Stimulated activated CD8-positive, alpha-beta memory T cell treated with anti-CD3 and anti-CD28 coated beads, Interleukin-4, amount 100 ng/mL, for 1 hour (primary cell): ENCODE measurements at places on chromosomes 7 and 10.

DNA sequence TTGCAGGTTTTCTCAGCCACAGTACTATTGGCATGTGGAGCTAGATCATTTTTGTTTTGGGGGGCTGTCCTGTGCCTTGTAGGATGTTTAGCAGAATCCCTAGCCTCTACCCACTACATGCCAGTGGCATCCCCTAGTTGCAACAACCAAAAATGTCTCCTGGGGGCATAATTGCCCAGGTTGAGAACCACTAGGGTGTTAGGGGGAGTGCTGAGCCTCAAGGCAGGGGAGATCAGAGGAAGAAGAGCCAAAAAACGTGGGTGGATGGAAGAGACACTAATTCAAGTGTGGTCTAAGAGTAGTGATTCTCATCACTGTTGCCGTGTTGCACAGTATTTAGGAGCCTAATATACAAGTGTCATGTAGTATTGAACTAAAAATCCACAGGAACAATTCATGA is 31.7 kb upstream of the CCNY start:
- no peak for DNase-seq

GRCh38 chr10:82692458-82692857 is 817.5 kb downstream of the NRG3 start:
- DNase-seq: no peak

GRCh38 chr7:34487391-34488115 is 170.5 kb upstream of the NPSR1 start:
- no peak for DNase-seq

- no peak for DNase-seq
Measured at GRCh38 chr7:27262121-27262520, 19.5 kb downstream of the EVX1 start.

DNA sequence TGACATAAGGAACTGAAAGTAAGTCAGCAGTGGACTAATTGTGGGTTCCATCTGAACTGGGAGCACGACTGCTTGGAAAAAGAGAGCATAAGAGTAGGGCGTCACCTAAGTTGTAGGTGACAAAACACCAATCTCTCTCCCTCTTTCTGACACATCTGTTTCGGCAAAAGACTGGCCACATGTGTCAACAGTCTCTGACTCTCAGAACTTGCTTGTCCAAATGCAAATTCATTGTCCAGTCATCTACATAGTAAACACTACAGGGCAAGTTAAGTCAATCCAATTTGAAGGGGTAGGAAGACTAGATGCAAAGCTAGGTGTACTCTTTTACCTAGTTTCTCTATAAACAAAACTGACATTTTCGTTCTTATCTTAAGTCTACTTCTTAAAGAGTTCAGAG is 87.7 kb downstream of the ZNF438 start:
- no peak for DNase-seq

DNA sequence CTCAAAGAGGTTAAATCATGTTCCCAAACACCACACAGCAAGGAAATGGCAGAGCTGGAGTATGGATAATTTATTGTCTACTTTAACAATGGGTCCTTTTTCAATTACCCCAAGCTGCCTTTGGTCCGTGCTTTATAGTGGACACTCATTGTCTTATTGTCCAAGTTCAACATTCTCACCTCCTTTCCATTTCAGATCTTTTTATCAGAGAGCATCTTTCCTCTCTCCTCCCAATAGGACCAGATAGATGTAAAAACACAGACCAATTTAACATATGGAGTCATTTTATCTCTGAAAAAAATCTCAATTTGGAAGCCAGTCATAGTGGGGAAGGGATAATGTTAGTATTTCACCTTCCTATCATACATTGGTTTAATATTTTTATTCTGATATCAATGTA is 83.5 kb upstream of the WAC start:
- DNase-seq: no peak

- no peak for DNase-seq
Measured at GRCh38 chr7:149707448-149707886, 65.9 kb downstream of the ZNF467 start.

DNA sequence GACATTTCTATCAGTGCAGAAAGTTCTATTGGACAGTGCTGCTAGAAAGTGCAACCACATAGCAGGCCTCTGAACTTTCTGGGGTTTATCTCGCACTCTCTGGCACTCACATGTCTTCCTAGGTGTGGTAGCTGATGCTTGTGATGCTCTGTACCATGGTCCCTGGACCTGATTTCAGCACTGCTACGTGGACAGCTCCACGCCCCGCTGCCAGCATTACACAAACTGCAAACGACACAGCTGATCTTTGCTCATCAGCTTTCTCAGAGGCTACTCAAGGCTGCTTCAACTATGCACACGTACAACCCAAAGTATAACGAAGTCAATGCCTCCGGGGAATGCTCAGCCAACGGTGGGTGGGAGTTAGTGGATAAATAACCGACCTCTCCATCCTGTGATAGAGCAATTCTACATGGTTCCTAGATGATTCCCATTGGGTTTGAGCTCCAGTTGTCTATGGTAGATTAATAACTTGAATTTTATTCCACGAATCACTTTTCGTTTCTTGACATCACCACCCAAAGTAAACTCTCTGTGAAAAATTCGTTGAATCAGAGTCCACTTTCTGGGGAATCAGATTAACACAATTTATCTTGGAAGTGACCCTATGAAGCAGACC is 302.5 kb downstream of the ACTR3B start:
- DNase-seq: no peak

DNA sequence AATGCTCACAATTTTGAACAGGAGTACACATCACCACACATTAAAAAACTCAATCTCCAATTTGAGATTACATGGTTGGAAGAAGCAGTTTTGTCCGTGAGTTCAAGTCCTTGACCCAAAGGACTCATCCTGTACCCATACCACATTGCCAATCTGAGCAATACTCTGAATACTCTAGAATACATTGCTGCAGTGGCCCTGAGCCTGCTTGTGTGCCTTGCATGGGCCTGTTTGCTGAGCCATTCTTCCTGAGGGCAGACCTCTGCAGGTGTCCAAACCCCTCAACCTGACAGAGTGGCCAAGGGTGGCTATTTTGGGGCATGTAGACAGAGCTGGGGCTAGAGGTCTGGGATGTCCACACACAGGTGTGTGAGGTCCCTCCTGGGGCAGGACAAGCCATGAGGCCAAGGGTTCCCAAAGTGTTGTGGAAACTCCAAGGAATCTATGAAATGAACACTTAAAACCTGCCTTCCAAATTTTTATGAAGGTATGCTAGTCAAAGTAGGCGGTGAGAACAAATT is 15.5 kb downstream of the AGMO start:
- DNase-seq: no peak

- no peak for DNase-seq
Measured at GRCh38 chr10:118971187-118971586, 58.3 kb upstream of the NANOS1 start.

DNA sequence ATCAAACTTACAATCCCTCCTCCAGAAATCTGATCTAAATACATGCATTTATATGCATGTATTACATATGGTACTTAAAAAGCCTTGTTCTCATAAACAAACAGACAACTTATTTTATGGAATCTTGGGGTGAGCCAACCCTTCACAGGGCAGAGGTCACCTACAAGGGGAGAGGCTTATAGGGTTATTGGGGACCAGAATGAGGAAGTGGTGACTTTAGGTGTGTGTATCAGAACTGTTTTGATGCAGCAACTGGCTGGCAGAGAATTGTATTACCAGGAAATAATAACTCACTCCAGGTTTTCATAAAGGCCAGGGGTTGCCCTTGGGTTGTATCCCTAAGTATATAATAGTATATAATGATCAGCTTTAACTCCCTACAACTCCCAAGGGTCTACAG is 91.1 kb downstream of the SVIL start:
- DNase-seq: no peak

DNA sequence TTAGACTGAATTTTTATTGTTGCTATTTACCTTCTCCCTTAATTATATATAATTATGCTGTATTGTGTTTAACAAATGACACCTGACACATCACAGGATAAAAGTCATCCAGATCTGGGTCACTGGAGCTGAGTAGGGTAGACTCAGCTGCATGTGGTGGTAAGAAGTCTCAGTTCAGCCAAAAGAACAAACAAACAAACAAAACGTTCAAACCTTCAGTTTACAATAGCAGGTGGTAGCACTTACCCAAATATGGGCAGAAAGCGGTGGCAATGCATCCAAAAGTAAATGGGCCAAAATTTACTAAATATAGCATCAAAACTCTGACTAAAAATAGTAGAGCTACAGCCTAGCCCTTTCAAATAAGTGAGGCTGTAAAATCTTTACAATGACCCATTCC is 42.2 kb downstream of the ZWINT start:
- DNase-seq: no peak

DNA sequence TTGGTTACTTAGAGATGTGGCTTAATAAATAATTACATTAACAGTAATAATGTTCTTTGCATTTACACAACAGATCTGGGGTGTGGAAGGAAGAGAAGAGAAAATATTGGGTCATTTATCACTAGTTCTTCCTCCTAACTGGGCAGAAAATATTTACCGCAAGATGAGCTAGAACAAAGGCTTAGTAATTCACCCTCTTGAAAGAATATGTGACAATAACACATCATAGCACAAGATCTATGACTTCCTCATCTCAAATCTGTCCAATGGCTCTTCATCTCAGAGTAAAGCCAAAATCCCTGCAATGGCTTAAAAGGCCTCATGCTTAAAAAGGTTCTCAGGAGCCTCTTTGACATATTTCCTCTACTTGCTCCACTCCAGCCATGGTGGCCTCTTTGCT is 178.6 kb downstream of the ZNF438 start:
- no peak for DNase-seq

- DNase-seq: no peak
Measured at GRCh38 chr7:21585070-21585724, 42.4 kb downstream of the DNAH11 start.

- no peak for DNase-seq
Measured at GRCh38 chr10:26423722-26424121, 14.4 kb upstream of the APBB1IP start.

DNA sequence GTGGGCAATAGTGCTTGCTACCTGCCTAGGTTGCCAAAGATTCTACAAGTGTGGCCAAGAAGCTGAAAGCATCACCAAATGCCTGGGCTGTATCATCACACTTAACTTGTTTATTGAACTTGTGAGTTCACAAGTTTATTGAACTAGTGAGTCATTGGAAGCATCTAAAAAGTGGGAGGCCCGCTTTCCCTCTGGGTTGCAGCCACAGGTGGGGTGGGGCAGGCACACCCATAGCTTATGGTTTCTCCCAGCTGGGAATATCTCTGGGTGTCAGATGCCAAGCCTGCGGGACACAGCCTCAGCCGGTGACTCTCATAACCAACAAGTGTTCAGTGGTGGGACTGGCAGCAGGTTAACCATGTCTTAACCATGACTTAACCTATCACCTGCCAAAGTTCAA is 145.9 kb upstream of the FAM13C start:
- no peak for DNase-seq

DNA sequence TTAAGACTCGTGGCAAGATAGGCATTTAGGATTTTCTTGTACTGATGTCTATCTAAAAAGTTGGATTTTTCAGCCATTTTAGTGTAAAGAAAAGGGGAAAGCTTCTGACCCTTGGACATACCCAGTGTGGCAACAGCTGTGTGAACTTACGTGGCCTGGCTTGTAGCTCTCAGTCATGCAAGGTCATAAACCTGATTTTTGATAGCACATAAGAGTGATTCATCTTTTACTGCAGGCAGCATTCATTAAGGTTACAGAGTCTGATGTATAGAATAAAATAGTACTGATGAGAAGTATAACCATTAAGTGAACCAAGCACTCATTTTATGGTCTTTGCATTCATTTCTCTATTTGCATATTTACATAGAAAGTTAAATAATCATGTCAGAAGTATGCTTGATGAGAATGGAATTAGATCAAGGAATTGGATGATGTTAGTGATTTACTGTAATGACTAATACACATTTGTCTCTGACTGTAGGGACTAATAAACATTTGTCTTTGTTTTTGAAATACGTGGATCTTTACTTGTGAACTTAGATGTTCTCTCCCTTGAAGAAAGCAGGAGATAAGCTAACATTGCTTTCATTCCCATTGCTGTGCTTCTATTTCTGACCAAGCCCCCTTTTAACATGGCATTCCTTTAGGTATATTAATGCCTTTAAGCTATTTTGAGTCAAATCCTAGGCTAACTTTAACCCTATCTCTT is 88.2 kb downstream of the GSDME start:
- DNase-seq: no peak

GRCh38 chr10:80473096-80473657 is 19.1 kb downstream of the TSPAN14 start:
- DNase-seq: no peak

DNA sequence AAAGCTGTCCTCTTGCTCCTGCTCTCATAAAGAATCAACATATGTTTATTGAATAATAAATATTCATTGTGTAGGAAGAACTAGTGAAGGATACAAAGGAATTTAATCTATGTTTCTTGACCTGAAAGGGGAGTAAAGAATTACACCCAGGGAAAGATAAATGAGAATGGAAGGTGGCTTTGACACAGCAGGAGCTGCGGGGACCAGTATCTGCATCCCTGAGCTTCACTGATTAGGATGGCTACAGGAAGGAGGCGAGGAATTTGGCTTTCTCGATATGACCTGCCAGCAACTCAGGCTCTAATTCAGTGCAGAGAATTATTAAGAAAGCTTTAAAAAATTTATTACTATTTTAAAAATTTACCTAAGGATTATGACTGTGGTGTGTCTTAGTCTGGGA is 194.6 kb downstream of the SEC23IP start:
- DNase-seq: no peak

GRCh38 chr10:110421512-110422138 is 76.1 kb upstream of the DUSP5 start:
- no peak for DNase-seq

DNA sequence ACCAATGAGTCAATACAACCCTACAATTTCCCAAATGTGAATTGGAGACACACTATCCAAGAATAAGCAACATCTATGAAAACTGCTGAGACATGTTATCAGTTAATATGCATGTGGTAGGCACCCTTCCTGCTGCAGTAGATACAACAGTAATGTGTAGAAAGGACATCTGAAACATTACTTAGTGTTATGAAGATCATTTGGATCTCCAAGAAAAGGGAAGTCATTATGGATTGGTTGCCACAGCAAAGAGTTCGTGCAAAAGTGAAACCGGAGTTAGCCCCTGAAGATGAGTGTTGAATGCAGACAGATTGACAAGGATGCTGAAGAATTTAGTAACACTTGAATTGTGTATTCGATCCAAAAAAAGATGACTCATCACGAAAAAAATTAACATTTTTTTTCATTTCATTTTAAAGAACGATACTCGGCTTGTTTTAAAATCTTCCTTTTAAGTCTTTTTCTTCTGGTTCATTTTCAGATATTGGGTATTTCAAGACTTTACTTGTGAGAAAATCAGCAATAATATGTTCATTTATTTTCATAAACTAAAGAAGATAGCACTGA is 322.4 kb upstream of the KLF6 start:
- no peak for DNase-seq

DNA sequence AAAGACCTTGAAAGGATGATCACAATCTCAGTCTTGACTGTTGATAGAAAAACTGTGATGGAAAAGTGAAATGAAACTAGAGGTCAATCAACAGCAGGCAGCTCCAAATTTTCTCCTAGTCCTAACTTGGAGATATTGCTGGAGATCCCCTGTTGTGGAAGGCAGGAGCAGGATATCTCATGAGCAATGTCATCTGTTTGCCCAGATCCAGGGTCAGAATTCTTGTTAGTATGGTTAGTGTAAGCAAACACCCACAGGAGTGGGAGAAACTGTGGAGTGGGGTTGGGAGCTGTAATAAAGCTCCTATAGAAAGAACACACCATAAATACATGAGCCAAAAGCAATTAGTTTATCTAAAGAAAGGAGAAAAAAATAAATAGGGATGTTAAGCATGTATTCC is 169.0 kb downstream of the AKR1D1 start:
- no peak for DNase-seq
